SW480 (cell line): ENCODE measurements at places on chromosomes 6 and 20.

GRCh38 chr6:75418233-75418632 lies 75.4 kb downstream of the FILIP1 start:
- no peak for DNase-seq

DNA sequence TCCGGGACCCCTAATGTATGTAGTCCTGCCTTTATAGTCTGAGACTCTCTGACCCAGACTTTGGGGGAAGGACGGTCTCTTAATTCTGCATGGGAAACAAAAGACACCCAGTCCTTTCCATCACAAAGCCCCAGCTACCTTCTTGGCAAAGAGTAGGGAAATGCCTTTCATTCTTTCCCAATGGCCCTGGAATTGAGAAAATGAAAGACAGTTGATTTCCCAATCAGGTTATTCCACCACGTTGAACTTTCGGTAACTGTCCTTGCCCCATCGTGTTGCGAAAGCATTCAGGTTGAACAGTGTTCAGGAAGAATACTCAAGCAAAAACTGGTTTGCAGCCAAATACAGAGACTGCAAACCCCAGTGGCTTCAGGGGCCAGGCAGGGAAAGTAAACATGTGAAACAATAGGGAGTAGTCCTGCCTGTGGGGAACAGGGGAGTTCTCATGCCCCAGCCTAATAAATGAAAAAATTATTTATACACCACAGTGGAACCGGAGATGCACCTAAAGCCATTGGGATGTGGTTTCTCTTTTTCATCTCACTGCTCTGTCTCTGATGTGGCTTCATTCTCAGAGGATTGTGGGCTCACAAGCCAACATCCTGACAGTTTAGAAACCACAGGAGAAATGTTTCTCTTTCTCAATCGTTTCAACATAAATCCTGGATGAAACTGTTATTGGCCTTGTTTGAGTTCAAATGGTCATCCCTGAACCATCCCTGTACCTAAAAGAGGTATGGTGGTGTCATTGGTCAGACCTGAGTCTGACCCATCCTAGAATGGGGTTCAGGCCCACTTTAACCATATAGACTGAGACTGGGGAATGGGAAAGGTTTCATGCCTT lies 44.2 kb upstream of the SLC9A8 start:
- DNase-seq, result peak; percentile 100

- DNase-seq, result no peak
Observed at GRCh38 chr6:33075208-33075567, 602 bp upstream of the HLA-DPB1 start.

GRCh38 chr20:18533491-18533890 lies 25.8 kb downstream of the SEC23B start:
- no peak for DNase-seq

DNA sequence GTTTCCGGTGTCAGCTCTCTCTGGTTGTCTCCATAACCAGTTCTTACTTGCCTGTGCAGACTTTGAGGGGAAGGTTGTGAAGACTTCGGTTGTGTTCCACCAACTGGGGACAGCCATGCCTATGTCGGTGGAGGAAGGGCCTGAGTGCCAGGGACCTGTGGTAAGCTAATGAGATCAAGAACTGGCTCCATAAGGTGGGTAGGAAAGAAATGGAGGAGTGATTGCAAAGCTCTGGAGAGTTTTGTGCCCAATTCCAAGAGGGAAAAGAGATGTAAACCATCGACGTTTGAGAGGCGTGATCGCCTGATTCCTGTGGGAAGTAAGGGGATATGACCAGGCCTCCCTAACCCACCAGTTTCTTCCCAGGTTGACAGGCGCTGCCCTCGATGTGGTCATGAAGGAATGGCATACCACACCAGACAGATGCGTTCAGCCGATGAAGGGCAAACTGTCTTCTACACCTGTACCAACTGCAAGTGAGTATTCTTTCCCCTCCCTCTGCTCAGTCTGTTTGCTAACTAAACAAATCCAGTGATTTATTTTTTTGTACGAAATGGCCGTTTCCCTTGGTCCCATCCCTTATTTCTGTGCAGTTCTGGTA lies 893 bp downstream of the POLR1H start:
- DNase-seq, result peak; percentile 49

- peak; percentile 38 for DNase-seq
Observed at GRCh38 chr20:35226884-35227681, 593 bp downstream of the MMP24 start.

- no peak for DNase-seq
Observed at GRCh38 chr6:80449726-80450125, 343.3 kb downstream of the BCKDHB start.

DNA sequence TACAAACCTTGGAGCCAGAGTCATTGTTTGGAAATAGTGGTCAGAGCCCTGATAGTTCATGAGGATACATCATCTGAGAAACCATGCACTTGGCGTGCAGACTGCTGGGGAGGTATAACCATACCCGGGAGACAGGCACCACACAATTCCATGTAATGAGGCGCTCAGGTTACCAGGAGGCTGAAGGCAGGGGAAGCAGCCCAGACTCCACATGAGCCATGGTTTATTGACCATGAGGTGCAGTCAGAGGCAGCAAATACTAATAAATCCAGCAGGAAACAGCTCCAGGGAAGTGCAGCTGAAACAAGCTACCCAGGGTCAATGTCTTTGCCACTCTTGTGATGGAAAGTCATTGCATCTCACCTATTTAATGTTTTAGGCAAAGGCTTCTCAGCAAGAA lies 156.0 kb downstream of the TBC1D7 start:
- DNase-seq, result no peak

DNA sequence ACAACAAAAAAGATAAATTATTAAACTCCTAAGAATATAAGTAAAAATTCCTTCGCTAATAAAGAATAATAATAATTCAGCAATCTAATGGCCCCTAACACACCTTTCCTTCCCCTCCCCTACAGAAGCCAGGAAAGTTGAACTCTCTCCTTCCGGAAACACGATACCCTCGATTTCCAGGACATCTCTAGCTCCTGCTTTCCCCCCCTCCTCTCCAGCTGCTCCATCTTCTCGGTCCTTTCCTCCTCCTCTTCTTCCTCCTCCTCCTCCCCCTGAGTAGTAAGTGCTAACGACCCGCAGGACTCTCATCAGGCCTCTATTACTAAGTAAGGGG lies 603 bp downstream of the TASP1 start:
- peak; percentile 63 for DNase-seq

DNA sequence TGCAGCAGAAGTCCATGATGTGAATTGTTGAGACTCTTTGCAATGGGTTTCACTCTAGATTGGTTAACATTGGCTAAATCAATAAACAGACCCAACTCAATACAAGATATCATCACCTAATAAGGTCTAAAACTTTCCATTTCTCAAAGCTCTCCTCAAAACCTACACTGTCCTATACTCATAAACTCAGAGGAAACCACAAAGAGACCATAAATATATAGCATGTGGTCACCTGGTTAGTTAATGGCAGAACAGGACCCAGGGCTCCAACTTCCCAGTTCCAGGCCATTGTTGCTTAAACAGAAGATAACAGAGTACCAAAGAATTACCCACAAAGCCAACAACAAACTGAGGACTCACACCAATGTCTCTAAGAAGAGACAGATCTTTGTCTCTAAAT lies 12.0 kb downstream of the RTN4IP1 start:
- no peak for DNase-seq

GRCh38 chr20:11888648-11889047 lies 29.0 kb upstream of the BTBD3 start:
- no peak for DNase-seq

- no peak for DNase-seq
Observed at GRCh38 chr6:85913001-85913400, 270.3 kb upstream of the SYNCRIP start.

GRCh38 chr20:235891-236290 lies 8.8 kb downstream of the DEFB129 start:
- DNase-seq, result peak; percentile 42

- DNase-seq, result no peak
Observed at GRCh38 chr6:126947070-126947469, 171.4 kb upstream of the RSPO3 start.

GRCh38 chr6:148223424-148223842 lies 119.2 kb upstream of the SASH1 start:
- DNase-seq, result no peak

- DNase-seq, result no peak
Observed at GRCh38 chr6:133312006-133312405, 70.8 kb downstream of the EYA4 start.

GRCh38 chr6:2890976-2891767 lies 11.9 kb downstream of the SERPINB9 start:
- DNase-seq, result no peak

DNA sequence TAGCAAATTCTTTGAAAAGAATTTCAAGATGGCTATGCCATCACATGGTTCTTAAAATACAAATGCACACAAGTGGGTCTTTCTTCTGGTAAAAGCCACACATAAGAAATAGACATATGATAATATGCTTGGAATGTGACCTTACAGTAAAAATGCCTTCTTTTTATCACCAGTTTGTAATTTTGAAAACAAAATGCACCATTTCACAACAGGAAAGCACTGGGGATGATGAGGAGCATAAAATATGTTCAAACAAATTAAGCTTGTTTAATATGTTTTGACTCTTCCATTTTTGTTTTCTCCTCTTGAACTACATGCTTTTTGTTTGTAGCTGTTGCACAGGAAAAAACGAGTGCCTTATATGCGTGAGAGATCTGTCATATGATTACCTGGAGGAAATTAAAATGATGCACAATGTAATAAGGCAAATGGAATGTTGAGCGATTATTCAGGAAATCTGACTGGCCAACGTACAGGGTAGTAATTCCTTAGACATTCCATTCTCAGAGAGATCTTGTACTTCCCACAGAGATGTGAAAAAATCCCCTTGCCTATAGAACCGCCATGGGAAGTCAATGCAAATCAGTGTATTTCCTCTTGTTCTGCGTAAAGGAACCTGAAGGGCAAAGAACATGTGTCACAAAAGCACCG lies 911.6 kb downstream of the TFAP2A start:
- no peak for DNase-seq

DNA sequence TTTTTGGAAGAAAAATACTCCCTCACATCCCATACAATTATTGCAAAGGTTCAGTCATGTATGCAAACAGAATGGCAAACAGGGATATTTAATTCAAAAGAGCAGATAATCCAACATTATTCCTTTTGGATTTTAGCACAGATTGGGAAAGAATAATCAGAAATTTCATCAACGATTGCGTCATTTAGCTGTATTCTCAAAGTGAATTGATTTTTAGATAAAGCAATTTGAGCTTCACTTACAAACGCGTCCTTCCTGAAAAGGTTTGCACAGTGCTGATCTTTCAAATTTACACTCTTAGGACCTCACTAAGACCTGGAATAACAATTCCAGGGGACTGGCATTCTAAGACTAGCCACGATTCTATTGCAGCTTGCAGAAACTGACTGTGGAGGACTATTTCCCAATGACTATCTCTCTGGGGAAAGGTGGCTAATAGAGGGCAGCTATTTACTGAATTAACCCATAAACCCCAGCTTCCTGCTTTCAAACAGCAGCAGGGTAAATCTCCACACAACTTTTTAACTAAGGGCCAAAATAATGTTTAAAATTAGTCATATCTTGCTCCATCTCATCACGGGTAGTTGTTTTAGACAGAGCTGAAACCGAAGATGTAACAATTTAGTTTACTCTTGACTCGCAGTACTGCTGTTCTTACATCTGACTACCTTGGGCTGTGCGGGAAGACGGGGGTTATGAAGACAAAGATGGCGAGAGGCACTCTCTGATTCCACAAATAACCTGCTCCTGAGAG lies 131.2 kb upstream of the FAM184A start:
- no peak for DNase-seq

- no peak for DNase-seq
Observed at GRCh38 chr6:138538390-138539031, 39.2 kb upstream of the NHSL1 start.

- no peak for DNase-seq
Observed at GRCh38 chr20:7291323-7291943, 523.9 kb downstream of the BMP2 start.

GRCh38 chr6:33959329-33959651 lies 155.5 kb upstream of the MLN start:
- no peak for DNase-seq

GRCh38 chr6:150372051-150372450 lies 3.2 kb downstream of the IYD start:
- DNase-seq, result no peak

DNA sequence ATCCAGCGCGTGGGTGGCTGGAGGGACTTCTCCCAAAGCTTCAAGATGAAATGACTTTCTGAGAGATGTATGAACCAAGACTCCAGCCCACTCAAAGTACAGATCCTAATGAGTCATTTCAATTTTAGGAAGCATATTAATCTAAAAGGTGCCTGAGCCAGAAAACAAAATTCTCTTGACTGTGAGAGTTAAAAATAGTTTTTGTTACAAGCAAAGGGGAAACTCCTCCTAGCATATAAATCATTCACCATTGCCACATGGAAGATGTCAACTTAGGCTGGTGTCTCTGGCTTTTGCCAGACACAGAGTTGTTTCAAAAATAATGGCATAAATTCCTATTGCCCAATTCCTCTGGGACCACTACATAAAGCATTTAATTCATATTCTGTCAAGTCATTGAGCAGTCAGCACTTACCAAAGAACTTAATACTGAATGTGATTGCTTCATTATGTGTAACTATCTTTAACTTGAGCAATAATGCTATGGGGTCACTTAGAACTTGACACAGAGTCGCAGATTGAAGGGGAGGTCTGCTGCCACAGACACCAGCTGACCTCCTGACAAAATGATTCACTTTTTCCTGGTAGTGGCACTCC lies 280.6 kb downstream of the SLC35F1 start:
- no peak for DNase-seq

- DNase-seq, result no peak
Observed at GRCh38 chr20:32966881-32967781, 37.1 kb downstream of the SUN5 start.

GRCh38 chr20:57066126-57066900 lies 200.1 kb downstream of the BMP7 start:
- no peak for DNase-seq

GRCh38 chr6:27130668-27131428 lies 116.7 kb upstream of the PRSS16 start:
- DNase-seq, result no peak

DNA sequence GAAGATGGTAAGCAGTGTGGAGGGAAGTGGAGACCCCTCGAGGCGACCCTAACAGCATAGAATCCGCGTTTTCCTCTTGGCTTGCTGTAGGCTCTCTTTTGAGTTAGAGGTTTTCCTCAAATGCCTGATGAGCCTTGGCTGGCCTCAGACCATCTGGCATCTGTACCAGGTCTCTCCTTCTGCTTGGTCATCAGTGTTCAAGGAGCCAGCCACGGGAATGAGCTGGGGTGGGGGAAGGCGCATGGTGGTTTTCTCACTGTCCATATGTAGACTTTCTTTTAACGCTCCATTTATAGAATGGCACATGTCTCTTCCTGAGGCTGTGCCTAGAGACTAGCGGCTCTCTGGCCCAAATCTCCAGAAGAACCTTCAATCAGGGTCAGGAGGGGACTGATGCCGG lies 8.1 kb upstream of the GUCA1A start:
- no peak for DNase-seq

GRCh38 chr20:20198011-20198410 lies 145.7 kb downstream of the CFAP61 start:
- DNase-seq, result no peak

- DNase-seq, result no peak
Observed at GRCh38 chr6:36766399-36766945, 68.8 kb downstream of the RAB44 start.

GRCh38 chr20:61185841-61186601 lies 66.0 kb upstream of the CDH4 start:
- peak; percentile 58 for DNase-seq
